ENCODE measurements at places on chromosomes 16 and 17.

- no peak for DNase-seq
Measured at GRCh38 chr17:10993126-10993525, 155.2 kb upstream of the PIRT start.

DNA sequence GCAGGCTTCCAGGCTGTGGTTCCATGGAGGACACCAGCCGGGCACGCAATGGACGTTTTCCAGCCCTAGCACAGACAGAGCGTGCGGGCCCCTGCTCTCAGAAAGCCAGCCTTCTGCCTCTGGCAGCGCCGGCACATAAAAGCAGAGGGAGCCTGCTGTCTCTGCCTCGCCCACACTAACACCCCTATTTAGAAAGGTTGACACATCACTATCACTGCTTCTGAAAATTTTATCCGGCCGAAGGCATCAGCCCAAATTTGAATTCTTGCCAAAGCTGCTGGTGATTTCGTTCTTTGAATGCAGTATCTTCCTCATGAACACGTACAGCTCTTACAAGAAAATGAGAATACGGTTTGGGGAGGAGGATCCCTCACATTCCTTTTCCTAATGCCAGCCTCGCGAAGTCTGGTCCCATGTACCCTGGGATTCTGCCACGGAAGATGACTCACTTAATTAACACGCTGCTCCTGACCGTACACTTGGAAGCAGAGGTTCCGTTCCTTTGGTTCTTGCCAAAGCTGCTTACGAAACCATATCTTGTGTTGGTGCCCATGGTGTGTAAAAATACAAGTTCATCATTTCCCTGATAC, 1.3 kb upstream of the RAB11FIP3 start:
- DNase-seq = no peak

- no peak for DNase-seq
Measured at GRCh38 chr17:61216066-61216465, 183.6 kb upstream of the TBX2 start.

- no peak for DNase-seq
Measured at GRCh38 chr16:46918905-46919792, 35.0 kb downstream of the GPT2 start.

DNA sequence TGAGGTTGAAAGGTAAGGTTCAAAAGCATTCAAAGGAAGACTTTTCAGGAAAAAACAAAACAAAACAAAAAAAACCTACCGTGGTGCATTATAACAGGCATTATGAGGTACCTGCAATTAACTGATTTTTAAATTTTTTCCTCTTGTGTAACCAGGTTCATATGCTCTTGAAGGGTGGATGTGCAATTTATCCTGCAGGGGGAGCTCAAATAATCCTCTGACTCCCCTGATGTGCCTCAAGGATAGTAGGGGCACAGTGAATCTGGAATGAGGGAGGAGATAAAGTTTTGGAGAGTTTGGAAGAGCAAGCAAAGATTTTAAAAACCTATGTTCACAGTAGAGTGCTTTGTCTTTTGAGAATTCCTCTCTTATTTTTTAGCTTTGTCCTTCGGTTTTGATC, 1349.4 kb downstream of the CDH8 start:
- no peak for DNase-seq

GRCh38 chr16:9816644-9817043, 365.6 kb downstream of the GRIN2A start:
- no peak for DNase-seq
